ENCODE measurements at places on chromosomes 7 and 10.

GRCh38 chr10:672992-673391 lies 16.5 kb downstream of the DIP2C start:
- DNase-seq, result no peak

DNA sequence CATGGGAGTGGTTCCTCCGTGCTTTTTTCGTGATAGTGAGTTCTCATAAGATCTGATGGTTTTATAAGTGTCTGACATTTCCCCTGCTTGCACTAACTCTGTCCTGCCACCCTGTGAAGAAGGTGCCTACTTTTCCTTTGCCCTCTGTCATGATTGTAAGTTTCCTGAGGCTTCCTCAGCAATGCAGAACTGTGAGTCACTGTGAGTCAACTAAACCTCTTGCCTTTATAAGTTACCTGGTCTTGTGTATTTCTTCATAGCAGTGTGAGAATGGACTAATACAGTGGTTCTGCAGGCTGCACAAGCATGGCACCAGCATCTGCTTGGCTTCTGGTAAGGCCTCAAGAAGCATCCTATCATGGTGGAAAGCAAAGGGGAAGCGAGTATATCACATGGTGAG lies 1144.6 kb downstream of the SORCS3 start:
- no peak for DNase-seq

DNA sequence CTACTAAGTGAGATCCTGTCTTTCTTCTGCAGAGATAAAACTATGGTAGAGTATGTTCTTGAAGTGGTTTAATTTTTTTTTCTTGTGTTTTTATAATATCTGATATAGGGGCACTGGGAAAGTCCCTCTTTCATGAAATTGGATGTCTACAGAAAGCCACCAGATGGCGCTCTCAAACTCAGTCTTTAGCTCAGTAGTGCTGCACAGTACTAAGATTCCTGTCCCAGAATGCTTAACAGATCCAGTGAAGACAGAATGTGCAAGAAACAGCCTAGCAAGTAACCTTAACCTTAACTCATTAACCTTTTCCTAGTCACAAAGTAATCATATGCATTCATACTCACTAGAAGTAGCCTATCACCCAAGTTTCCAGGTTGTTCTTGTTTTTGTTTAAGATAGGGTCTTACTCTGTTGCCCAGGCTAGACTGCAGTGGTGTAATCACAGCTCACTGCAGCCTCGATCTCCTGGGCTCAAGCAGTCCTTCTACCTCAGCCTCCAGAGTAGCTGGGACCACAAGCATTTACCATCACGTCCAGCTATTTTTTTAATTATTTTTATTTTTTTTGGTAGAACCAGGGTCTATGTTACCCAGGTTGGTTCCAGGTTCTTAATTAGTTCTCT lies 56.7 kb downstream of the IDE start:
- DNase-seq, result no peak

GRCh38 chr7:100705320-100705752 lies 585 bp upstream of the POP7 start:
- no peak for DNase-seq

- DNase-seq, result no peak
These were observed 107.5 kb downstream of the ELMO1 start for GRCh38 chr7:37341033-37341630.
